Activated naive CD4-positive, alpha-beta T cell (primary cell): ENCODE measurements at places on chromosomes 12 and 14.

DNA sequence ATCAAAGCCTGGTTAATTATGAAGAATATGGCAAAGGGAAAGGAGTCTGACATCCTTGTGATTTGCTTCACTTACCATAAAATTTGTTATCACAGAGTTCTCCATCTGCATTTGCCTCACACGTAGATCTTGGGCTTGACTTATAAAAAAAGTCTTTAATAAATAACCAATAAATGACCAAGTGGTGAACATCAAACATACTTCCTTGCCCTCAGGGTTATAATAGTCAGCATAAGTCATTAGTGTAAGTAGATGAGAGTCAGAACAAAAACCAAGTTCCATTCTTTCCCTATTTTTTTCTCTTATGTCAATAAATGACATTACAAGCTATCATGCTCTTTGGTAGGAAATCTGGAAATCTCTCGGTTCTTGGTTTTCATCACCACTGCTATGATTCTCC, 635.4 kb upstream of the ATXN7L3B start:
- no peak for DNase-seq

GRCh38 chr12:8629486-8630033, 16.9 kb upstream of the AICDA start:
- DNase-seq: no peak

DNA sequence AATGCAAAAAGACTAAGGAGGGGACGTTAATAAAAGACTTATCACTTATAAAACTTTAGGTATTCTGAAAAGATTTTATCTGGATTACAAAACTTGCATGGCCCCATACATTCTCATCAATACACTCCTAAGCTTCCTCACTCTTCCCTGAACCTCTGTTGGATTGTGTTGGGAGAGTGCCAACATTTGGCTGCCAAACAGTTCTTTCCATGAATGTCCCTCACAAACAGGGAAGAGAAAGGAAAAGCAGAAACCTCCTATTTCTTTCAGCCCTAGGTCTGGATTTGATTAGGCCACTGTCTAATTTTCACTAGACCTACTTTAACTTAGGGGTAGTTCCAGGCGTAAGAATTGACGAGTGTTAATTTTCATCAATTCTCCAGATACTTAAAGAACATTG, 11.7 kb downstream of the PTHLH start:
- no peak for DNase-seq

- no peak for DNase-seq
Observed at GRCh38 chr14:97581016-97581415, 783.8 kb downstream of the VRK1 start.

DNA sequence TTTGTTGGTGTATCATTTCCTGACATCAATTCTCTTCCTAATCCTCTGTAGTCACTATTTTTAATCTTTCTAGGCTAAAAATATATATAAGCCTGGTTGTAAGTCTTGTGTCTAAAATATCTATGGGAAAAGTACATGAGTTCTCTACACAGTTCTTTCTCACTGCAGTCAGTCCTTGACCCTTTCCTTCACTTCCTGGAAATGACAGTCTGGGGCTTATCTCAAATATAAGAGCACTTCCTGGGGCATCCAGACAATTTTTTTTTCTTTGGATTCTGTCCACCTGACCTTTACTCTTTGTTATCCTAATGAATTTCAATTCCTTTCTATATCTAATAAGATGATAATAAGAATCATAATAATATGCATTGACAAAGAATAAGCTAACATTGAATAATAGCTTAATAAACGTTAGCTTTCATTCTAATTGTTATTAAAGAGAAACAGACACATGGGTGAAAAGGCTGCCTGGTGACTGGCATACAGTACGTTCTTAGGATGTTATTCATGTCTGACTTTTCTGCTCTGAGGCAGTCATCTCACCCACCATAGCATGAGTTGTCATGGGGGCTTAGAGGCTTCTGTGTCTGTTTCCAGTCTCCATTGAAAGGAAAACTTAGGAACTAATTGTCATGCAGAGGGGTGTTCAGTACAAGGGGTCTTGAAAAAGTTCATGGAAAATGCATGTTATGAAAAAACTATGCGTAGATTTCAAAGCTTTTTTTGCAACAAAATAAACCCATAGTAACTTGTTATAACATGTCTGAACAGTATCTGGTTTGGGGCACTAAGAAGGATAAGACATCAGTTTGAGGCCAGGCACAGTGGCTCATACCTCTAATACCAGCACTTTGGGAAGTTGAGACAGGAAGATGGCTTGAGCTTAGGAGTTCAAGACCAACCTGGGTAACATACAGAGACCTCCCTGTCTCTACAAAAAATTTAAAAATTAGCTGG, 66.2 kb upstream of the DNM1L start:
- no peak for DNase-seq

GRCh38 chr12:75196865-75197264, 12.8 kb downstream of the KCNC2 start:
- DNase-seq: no peak

DNA sequence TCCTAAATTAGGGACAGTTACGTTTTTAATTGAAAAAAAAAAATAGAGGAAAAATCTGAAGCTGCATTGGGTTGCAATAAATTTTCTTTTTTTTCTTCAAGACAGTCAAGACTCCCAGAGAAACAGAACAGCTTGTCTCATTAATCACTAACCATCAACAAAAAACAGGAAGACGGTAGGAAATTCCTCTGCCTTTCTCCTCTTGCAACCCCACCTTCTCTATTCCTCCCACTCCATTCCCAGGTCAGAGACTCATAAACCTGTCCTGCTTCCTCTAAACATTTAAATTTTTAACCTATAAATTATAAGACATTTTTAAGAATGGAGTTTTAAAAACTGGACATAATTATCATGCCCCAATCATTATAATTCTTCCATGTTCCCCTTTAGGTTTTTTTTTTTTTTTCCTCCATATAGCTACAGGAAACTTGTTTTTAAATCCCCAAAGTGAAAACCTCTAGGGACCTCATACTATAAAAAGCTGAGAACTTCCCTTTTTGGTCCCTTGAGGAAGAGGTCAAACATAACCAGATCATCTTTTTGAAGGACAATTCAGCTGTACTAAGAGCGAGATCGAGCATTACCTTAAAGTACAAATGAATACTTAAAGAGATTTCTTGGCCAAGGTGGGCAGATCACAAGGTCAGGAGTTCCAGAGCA, 36.0 kb downstream of the CPM start:
- no peak for DNase-seq

DNA sequence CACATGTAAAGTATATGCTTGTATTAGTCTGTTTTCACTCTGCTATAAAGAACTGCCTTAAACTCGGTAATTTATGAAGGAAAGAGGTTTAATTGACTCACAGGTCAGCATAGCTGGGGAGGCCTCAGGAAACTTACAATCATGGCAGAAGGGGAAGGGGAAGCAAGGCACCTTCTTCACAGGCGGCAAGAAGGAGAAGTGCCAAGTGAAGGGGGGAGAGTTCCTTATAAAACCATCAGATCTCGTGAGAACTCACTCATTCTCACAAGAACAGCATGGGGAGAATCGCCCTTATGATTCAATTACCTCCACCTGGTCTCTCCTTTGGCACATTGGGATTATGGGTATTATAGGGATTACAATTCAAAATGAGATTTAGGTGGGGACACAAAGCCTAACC, 229.5 kb upstream of the PLXNC1 start:
- DNase-seq: no peak

DNA sequence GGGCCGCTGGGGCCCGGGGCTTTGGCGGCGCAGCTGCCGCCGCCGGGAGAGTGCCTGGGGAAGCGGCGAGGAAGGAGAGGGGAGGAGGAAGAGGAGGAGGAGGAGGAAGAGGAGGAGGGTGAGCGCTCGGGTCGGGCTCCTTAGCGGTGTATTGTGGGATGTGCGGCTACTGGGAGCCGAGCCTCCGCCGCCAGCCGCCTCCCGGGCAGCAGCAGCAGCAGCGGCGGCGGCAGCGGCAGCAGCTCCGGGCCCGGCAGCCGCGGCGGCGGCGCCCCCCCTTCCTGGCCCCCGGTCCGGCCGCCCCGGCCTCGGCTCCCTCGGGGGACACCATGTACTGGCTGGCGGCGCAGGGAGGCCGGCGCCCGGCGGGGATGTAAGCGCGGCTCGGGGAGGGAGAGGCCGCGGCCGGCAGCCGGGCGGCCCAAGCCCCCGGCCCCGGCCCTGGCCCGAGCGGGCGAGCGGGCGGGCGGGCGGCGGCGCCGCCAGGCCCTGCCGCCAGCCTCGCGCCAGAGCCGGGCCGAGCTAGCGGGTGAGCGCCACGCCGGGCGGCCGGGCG, at the start of gene SETD1B:
Gene SETD1B (plus strand): TSS at position 149 of the 556 bp plus-strand sequence. CDS start 729 bp downstream, outside the sequence.
- DNase-seq: peak; percentile 19

GRCh38 chr12:91185421-91185820, 2.8 kb upstream of the DCN start:
- no peak for DNase-seq

DNA sequence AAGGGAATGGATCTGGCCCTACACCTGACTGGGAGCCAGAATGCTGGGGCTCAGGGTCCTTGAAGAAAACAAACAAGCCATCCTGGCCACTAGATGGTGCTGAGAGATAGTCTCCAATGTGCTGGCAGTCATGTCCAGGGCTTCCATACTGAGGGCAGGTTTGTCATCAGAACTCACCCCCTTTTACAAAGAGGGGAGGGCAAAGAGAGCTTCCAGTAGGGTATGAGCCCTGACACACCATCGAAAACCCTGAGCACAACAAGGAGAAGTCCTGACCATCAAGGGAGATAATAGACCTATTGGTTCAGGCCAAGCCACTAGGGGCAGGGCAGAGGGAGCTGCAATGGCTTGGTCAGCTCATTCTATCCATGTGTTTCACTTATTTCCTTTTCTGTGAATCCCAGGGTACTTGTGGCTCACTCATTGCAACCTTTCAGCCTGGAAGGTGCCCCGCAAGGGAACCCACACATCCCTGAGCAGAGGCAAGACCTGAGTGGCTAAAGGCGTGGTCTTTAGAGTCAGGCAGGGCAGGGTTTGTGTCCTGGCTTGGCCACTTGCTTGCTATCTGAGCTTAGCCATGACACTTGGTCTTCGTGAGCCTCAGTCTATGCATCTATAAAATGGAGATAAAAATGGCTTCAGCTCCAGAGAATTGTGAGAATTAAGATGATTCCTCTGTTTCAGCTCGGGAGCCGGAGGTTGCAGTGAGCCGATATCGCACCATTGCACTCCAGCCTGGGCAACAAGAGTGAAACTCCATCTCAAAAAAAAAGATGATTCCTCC, 6.2 kb upstream of the PLEKHH1 start:
- DNase-seq: no peak

DNA sequence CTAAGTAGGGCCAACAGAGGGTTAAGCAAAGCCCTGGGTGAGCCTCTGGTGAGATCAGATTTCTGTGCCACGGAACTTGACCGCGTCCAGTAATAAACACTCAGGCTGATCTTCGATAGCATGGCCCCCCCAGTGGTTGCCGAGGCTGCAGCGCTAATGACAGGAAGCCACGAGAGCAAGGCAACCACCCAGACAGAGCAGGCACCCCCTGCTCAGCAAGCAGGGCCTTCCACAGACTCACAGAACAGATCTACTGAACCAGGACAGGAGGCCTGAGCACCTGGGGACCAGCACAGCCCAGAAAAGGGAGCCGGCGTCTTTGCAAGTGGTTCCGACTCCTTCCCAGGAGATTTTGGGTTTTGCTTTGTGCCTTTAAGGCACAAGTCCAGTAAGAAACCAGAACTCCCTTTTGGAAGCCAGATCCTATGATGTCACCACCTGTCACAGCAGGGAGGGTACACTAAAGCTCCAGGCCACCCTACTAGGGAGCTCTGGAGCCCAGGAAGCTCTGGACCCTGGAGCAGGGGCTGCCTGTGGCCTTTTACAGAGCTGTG, 42.3 kb downstream of the BCL11B start:
- DNase-seq: no peak

DNA sequence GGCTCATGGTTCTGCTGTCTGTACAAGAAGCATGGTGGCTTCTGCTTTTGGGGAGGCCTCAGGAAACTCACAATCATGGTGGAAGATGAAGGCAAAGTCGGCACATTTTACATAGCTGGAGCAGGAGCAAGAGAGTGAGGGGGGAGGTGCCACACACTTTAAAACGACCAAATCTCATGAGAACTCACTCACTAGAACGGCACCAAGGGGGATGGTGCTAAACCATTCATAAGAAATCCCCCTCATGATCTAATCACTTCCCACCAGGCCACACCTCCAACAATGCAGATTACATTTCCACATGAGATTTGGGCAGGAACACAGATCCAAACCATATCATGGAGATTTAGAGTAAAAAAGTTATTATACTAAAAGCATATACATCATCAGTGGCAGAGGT, 13.6 kb upstream of the LEMD3 start:
- no peak for DNase-seq

- no peak for DNase-seq
Observed at GRCh38 chr12:5376591-5377207, 55.2 kb upstream of the NTF3 start.

DNA sequence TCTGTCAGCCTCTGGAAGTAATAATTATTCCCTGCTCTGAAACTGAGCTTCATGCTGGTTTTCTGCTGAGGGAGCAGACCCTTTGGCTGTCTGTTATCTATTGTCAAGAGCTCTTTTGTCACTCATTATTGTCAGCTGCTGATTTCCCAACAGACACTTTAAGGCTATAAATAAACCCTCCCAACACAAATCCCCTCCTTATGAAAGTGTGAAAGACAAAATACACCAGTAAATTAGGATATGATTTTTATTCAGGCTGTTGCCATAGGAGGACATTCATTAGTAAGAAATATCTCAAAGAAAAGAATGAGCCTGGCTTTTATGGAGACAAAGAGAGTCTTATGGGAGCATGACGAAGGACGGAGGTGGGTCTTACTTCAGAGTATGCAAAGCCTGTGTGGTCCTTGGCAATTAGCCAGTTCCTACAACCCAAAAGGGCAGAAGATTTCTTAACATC, 180.8 kb downstream of the CRADD start:
- no peak for DNase-seq

- no peak for DNase-seq
Observed at GRCh38 chr12:82596483-82596882, 90.2 kb upstream of the TMTC2 start.
